Activated T-helper 1 cell treated with anti-CD3 and anti-CD28 coated beads, Interleukin-2, amount 50 U/mL, for 16 hours (primary cell): ENCODE measurements at places on chromosomes 2 and 18.

DNA sequence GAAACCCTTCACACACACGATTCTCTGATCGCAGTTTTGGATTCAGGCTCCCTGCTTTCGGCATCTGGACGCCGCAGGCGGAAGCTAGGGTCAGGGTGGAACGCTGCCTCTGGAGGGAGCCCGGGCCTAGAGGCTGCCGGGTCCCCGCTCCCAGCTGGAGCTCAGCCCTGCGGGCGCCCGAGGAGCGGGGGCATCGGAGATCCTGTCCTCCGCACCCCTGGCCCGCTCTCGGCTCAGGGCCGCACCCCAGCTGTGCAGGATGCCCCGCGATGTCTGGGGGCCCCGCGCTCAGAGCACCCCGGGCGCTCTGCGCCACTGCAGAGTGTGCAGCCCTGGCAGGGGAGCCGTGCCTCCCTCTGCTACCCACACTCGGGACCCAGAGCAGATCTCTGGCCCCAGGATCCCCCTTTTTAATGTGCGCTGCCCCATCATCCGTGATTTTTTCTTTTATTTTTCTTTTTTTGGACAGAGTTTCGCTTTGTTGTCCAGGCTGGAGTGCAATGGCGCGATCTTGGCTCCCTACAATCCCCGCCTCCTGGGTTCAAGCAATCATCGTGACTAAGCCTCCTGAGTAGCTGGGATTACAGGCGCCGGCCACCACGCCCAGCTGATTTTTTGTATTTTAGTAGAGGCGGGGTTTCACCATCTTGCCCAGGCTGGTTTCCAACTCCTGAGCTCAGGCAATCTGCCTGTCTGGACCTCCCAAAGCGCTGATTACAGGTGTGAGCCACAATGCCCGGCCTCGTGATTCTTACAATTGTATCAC lies 54.8 kb upstream of the TUBA3E start:
- DNase-seq: no peak

DNA sequence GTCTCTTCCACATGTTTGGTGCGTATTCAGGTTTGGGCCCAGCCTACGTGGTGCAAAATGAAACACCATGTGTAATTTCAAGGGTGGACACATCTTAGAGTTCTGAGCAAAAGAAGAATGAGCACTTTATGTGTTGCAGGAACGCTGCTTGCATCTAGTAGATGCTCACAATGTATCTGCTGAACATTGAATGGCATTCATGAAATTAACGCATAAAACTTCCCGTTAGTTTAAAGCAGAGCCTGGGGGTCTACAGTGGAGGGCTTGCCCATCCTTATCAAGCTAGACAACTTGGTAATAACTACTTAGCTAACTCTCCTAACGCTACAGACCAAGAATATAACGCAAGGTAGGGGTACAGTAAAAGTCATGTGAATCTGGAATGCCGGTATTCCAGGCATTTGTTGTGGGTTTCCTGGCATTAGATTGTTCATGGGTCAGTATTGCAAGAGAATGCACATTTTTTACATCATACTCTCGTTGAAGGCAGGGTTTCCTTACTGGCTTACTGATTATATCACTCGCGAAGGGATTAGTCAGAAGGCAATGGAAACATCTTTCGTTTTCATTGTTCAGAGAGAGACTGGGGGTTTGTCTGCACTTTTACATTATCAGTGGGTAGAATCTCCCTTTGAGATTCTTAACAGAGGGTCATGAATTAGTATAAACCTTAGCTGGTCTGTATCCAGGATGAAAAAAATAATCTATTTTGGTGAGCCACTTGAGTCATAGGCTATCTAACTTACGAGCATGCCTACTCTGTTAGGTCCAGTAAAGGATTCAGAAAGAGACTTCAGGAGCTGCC lies 229.5 kb upstream of the EPAS1 start:
- no peak for DNase-seq

DNA sequence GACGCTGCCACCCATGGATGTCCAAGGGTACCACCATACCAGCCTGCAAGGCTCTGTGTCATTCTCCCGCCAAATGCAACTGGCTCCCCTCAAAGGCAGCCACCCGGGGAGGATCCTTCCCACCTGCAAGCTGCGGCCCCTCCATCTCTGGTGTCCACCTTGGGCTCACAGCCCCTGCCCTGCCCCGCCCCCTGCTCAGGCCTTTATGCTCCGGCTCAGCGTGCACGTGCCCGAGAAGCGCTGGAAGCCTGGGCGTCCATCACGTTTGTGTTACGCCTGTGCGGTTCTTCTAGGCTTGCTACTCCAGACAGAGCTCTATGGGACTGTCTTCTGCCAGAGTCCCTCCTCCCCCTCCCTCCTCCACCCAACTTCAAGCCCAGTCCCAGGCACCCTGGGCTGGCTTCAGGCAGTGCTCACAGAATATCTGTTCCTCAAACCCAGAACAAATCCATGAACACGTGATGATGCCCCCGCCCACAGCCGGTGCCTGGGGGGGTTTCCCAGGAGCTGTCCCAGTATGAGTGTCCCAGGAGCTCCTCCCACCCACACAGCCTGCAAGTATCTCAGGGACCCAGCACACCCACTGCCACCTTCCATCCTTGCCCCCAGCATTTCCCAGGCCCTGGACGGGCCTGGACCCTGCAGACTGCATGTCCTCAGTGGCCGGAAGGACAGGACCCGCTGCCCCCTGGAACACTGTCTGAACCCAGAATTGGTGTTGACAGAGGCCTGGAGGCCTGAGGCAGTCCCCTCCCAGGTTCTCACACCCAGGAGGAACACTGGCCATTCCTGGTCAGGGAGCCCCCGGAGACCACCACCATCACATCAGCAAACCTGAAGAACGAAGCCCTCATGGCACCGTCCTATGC lies 30.3 kb downstream of the KIF1A start:
- no peak for DNase-seq

- no peak for DNase-seq
These were observed 5.6 kb downstream of the ACSL3 start for GRCh38 chr2:222866358-222866960.
